NCI-H526 (cell line): ENCODE measurements at places on chromosomes 13 and 19.
A peak's percentile ranks its signal among the peaks of the same experiment; 100 is the strongest.

DNA sequence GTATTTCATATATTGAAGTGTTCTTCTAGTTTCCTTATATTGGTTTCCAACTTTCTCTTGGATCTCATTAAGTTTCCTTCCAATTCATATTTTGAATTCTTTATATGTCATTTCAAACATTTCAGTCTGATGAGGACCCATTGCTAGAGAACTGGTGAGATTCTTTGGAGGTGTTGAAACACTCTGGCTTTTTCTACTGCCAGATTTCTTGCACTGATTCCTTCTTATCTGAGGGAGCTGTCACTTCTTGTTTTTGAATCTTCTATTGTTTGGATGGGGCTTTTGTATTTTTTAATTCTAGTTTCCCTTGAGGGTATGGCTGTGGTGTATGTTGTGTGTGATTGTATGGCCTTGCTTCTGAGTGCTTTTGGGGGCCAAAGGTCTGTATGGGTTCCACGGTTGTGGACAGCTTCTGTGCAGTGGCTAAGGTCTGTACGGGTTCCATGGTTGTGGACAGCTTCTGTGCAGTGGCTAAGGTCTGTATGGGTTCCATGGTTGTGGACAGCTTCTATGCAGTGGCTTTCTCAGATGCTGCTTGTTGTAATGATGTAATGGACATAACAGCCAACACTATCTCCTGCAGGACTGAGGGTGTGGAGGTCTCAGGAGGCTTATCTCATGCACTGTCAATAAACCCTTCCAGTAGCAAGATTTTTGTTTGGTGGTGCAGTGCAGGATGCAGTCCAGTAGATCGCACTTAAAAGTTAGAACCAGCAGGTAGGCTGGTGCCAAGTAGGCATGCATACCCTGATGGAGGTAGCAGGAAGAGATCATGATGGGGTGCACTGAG lies 36.8 kb downstream of the ACSBG2 start:
- DNase-seq, result no peak

DNA sequence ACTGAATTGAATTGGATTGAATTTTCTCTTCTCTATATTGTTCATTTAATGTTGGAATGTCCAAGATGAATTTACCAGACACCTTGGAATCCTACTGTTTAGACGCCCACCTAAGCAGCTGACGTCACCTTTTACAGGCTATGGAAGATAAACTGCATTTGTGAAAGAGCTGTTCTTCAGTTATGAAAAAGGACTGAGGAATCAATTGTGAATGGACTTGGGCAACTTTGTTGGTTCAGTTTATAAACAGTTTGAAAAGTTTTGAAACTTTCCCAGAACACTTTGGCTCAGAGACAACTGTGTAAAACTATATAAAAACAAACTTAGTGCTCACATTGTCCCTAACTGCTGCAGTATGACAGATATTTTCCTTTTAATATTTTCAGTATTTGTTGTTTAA lies 590.8 kb upstream of the SPRY2 start:
- DNase-seq, result no peak

- no peak for DNase-seq
These were observed 884 bp upstream of the CBY2 start for GRCh38 chr13:45700971-45701900.

DNA sequence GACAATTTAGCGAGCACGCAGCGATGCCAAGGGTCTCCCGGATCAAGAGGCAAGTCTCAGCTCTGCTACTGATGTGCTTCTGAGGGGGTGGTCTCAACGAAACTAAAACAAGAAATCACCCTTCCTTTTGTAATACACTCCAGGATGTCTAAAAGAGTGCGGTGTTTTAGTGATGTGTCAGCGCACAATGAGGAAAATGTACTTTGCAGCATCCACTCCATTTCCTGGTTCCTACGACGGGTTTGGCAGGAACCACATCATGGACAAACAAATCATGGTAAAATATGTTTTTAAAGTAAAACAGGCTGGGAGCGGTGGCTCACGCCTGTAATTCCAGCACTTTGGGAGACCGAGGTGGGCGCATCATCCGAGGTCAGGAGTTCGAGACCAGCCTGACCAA lies 154.0 kb upstream of the TSC22D1 start:
- DNase-seq, result no peak

GRCh38 chr19:54266133-54266532 lies 9.1 kb upstream of the LILRB5 start:
- DNase-seq, result peak; percentile 94

GRCh38 chr13:33543631-33544265 lies 258.2 kb upstream of the STARD13 start:
- peak; percentile 51 for DNase-seq

DNA sequence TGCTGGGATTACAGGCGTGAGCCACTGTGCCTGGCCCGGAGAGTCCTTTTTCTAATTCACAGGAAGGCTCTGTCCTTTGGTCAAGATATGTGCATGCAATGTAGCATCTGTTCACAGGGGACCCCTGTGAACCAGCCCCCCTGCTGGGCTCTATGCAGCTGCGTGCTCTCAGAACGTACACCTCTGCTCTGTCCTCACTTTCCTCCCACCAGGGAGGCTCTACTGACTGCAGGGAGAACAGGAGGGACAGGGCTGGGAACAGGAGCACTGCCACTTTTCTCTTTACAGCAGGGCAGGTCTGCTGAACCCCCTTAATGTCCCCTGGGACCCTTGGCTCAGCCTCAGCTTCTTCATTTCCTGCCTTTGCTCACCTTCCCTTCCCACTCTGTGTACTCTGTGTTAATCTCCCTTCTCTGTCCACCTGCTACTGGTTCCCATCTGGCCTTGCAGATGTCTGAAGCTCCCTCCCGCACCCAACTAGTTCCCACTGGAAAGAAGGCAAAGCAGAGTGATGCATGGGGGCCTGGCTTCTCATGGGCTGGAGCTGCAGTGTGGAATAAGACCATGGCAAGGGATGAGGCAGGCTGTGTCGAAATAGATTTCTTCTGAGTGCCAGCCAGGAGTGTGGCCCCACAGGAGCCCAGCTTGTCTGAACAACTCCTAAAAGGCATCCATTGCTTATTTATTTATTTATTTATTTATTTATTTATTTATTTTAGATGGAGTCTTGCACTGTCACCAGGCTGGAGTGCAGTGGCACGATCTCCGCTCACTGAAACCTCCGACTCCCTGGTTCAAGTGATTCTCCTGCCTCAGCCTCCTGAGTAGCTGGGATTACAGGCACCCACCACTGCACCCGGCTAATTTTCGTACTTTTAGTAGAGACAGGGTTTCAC lies 7.2 kb downstream of the ADGRE2 start:
- DNase-seq, result no peak

GRCh38 chr13:30802953-30803478 lies 67.7 kb downstream of the ALOX5AP start:
- DNase-seq, result peak; percentile 84

GRCh38 chr13:107217251-107217650 lies 649.3 kb upstream of the ARGLU1 start:
- DNase-seq, result no peak

GRCh38 chr13:111076155-111077013 lies 38.7 kb upstream of the ARHGEF7 start:
- no peak for DNase-seq

DNA sequence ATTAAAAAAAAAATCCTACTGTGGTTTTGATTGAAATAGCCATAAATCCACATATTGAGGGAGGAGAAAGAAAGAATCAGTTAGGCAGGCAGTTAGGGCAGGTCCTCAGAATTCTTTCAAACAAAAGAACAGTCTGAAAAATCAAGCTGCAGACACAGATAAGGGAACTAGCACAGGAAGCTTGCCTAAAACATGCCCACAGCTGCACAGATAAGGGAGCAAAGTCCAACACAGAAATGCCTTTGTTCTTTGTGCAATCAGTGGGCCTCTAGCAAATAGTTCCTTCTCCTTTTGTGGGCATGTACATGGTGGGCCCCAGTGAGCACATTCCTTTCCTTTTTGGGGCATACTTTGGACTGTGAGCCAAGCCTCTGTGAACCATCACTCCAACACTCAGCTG lies 42.7 kb downstream of the UTP14C start:
- DNase-seq, result no peak

DNA sequence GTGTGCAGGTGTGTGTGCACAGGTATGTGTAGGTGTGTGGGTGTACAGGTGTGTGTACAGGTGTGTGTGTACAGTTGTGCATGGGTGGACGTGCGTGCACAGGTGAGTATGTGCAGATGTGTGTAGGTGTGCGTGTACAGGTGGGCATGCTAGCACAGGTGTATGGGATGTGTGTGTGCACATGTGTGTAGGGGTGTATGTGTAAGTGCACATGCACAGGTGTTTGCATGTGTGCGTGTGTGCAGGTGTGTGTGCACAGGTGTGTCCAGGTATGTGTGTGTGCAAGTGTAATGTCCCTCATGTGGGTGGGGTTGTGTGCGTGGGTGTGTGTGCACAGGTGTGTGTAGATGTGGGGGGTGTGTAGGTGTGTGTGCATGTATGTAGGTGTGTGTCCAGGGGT lies 27.5 kb upstream of the TFDP1 start:
- no peak for DNase-seq

GRCh38 chr19:12766051-12766521 lies 9.3 kb downstream of the HOOK2 start:
- DNase-seq, result peak; percentile 8

- no peak for DNase-seq
These were observed 185.7 kb downstream of the ABCC4 start for GRCh38 chr13:95115525-95115924.

DNA sequence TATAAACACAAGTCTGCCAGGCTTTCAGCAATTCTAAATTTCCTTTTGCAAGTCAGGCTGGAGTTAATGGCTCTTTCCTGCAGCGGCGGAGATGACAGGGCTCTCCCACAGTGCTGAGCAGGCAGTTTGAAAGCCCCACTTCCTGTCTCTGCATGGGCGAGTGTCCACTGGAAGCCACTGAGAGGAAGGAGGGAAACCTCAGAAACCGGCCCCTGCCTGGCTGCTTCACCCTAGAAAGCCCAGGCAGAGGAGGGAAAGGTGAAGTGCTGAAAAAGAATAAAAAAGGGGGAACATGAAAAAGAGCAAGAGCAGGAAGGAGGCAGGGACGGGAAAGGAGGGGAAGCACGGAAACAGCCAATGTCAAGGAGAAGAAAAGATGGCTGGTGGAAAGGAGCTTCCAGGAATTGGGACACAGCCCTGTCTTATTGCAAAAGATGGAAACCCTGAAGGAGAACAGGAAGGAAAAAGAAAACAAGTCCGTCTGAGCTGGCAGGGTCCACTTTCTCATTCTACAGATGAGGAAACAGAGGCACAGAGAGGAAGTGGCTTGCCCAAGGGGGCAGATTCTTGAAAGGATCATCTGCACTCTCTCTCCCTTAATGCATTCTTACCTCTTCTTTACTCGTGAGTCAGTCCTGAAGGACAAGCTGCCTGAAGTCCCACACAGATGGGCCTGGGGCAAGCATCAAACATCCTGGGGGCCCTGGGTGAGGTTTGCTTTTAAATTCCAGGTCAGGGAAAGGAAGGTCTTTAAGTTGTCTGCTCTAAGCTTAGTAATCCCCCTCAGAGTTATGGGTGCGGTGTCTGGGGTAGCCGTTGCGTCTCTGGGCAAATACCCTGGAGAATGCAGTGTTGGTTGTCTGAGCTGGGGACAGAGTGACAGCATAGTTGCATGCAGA lies 38.8 kb upstream of the ALOX5AP start:
- no peak for DNase-seq

- no peak for DNase-seq
These were observed 66.3 kb downstream of the MAP4K1 start for GRCh38 chr19:38551450-38551813.

GRCh38 chr13:74187564-74187963 lies 53.4 kb upstream of the KLF12 start:
- DNase-seq, result no peak

DNA sequence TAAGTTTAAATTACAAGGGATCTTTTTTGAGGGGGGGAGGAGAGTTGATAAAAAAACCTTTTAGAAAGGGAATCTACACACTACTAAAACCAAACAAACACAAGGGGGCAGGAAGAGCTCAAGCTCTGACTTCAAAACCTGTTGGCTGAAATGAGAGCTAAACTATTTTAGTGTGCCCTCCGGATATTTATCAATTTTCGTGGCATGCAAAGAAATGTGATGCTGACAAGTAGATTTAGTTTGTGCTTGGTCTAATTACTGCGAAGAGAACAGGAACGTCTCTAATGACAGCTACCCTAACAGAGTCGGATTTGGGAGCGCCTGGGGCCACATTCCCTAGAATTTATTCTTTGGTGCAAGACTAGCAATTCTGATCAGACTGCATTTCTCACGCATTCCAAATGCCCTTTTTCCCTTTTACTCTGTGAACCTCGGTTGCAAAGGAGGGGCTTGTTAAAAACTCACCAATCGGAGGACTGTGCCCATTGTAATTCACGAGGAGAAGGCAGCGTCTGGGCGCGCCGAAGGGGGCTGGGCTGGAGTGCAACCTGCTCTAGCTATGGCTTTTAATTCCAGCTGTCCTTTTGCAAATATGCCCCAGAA lies 802 bp upstream of the FREM2 start:
- peak; percentile 73 for DNase-seq

GRCh38 chr19:49473868-49474541 lies at the start of gene FLT3LG:
Gene FLT3LG, plus strand, starts transcription at chr19:49474215. Its CDS starts 425 bp downstream, at chr19:49474640.
- peak; percentile 24 for DNase-seq

DNA sequence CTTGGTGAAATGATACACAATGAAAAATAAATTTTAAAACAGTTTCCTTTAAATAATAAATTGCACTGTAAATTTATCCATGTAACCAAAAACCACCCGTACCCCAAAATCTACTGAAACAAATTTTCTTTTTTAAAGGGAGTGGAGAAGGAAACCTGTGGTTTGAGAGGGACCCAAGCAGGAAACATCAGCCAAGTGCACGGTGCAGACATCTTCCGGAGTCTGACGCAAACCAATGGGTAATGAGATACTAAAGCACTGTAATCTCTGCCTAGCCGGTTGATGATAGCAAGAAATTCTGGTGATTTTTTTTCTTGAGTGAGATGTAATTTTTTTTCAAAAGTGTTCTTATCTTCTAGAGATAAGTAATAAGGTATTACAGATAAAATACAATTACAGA lies 115.4 kb downstream of the ABCC4 start:
- no peak for DNase-seq

DNA sequence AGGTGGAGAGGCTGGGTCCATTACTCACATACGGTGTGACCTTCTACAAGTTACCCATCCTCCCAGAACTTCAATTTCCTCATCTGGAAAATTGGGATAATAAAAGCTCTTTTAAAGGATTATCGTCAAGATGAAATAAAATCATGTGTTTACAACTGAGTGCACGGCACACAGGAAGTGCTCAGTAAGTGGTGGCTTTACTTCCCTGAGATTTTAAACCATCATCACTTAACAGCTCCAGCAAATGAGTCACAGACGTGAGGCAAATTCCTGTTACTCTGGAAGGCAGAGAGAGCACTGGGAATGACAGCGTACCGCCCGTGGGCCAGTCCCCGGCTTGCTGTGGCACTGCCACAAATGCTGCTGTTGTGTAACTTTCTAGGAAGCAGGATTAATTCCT lies 64.1 kb downstream of the MRPL57 start:
- no peak for DNase-seq

DNA sequence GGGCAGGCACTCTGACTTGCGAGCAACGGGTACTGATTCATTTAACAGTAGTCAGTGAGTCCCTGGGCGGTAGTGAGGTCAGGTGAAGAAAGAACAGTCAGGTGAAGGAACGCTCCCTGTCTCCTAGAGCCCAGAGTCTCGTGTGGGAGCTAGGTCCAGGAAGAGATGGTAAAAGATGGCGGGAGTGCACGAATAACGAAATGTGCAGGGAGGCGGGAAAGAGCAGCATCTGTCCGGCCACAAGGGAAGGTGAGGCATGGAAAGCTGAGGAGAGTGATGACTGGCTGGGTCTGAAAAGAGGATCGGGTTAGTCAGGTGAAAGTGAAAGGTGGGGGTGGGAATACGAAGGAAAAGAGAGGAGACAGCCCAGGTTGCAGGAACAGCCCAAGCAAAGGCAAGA lies 63.9 kb upstream of the SLC15A1 start:
- DNase-seq, result no peak
